ENCODE measurements at places on chromosomes 3 and 15. TPM values are rescaled to one million over a fixed set of nuclear protein-coding genes. Genes with fewer than 3 reads are reported as not detected.

Gene RTP1
- total RNA-seq = not detected

DNA sequence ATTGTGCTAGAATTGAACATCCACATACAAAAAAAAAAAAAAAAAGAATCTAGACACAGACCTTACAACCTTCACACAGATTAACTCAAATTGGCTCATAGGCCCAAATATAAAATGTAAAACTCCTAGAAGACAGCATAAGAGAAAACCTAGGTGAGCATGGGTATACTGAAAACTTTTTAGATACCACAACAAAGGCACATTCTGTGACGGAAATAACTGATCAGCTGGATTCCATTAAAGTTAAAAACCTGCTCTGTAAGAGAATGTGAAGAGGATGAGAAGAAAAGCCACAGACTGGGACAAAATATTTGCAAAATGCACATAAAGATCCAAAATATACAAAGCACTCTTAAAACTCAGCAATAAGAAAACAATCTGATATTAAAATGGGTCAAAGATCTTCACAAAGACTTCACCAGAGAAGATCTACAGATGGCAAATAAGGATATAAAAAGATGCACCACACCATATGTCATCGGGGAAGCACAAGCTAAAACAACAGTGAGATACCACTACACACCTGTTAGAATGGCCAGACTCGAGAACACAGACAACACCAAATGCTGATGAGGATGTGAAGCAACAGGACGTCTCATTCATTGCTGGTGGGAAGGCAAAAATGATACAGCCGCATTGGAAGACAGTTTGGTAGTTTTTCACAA is 167.9 kb downstream of the PDE8A start:
- no peak for DNase-seq

- no peak for DNase-seq
Measured at GRCh38 chr3:38107911-38108648, 28.8 kb downstream of the ACAA1 start.

Gene HIGD2B
- 0.21 TPM for total RNA-seq

DNA sequence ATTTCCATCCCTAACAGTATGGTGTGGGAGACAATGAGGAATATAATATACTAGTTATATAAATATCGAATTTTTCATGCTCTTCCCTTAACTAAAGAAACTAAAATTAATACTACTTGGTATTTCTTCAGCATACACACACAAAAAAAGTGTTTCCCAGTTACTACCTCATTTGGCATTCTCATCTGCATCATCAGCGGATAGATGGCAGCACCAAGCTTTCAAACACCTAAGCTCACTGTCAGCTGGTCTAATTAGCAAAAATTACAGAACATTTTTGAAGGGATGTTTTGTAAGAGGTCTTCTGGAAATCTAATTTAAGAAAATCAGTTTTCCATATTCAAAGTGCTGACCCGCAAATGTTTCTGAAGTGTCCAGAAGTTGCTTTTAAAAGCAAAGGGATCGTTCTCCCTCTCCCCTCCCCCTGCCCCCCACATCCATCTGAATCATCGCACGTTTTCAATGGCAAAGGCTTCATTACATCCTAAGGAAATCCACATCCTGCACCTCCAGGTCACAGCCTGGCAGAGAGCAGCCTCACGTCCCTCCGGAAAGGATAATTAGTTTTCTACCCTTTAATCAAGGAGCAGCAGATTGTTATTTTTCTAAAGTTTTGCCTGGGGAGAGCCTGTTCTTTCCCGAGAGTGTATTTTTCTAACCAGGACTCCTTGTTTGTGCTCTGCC is 86.1 kb upstream of the SPATA12 start:
- no peak for DNase-seq

GRCh38 chr3:191499307-191500080 is 38.5 kb downstream of the PYDC2 start:
- no peak for DNase-seq

DNA sequence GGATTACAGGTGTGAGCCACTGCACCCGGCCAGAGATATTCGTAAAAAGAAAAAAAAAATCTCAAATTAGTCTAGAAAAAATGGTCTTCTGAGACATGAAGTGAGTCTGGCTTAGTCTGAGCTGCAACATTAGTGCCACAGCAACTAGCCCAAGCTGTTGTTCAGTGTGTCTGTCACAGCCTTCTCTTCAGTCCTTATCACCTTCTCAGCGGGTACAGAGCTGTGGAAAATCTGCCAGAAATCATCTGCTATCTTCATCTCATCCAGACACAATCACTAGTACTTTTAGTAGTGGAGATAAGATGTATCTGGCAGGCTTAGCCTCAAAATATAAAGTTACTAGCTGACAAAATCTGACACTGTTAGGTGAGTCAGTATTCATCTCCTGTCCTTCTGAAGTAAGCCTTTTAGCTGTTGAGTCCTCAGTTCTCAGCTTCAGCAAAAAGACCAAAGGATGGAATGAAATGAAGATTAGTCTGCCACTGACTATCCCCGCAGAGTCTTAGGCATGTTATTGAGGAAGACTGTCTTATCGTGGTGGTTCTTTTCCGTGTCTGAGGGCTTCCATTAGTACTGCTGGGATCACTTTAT is 120.5 kb upstream of the CGNL1 start:
- no peak for DNase-seq

Measured in Panc1 (cell line).